AG09319 (cell line): ENCODE measurements at places on chromosomes 5 and 9.

DNA sequence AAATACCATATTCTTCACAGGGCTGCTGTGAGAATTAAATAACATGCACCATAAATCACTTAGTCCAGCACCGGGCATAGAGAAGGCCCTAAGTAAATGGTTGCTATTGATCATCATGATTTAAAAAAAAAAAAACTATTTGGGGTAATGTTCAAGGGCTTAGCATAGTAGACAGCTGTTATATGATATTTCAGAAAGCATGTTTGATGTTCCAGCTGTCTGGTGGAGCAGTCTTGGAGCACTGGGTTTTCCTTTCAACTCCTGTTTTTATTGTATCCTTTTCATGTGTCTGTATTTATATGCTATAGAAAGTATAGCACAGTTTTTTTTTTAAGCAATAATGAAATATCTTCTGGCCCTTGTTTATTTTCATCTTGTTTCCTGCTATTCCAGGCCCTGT lies 28.0 kb upstream of the TOMM5 start:
- no peak for DNase-seq

GRCh38 chr9:35656831-35657545 lies 831 bp downstream of the RMRP start:
- no peak for DNase-seq

GRCh38 chr9:135739271-135740220 lies 37.6 kb downstream of the KCNT1 start:
- no peak for DNase-seq

GRCh38 chr5:66529704-66530103 lies 66.5 kb upstream of the MAST4 start:
- no peak for DNase-seq

- DNase-seq, result no peak
Observed at GRCh38 chr5:175867587-175868347, 3.6 kb upstream of the CPLX2 start.

DNA sequence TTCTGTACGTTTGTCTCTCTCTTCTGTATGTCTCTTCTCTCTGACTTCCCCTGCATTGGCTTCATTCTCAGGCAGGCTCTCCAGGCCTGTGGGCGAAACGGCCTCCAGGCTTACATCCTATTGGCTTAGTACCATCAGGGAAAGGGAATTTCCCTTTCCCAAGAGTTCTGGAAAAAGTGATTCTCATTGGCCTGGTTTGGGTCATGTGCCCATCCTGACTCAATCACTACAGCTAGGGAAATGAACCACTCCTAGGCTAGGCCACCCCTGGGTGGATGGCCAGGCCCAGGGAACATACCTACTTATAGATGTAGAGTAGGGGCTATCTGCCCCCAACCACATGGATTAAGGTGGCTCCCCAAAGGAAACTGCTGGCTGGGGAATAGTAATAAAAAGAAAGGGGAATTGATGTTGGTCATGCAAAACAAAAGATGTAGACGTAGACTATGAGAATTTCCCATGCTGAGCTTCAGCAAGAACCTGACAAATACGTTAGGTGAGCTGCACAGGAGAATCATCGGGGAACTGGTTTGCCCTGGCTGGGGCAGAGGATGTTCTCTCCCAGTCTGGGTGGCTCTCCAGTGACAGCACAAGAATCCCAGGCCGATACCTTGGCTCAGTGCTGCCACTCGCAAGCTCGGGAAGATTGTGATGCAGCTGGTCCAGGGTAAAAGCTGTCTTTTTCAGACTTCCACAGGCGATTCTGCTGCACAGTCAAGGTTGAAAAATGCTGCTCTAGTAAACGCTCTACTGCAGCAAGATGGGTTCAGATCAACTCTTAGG lies 3.7 kb upstream of the EGR1 start:
- peak; percentile 43 for DNase-seq

- no peak for DNase-seq
Observed at GRCh38 chr5:122121479-122122465, 7.6 kb upstream of the ZNF474 start.

DNA sequence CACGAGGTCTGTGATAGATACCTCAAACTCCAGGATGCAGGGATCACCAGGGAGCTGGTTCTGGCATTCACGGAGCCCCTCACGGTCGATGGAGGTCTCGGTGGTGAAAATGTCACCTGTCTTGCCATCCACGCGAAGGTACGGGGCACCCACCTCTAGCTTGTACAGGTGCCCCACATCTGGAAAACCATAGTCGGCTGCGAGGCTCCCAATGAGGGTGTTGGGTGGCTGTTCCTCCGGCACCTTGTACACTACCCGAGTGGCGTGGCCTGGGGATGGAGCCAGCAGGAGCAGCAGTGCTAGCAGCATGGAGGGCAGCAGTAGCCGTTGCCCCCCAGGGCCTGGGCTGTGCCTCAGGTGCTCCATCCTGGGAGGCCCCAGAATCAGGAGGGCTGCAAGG lies 9.2 kb downstream of the PCDH1 start:
- DNase-seq, result no peak

DNA sequence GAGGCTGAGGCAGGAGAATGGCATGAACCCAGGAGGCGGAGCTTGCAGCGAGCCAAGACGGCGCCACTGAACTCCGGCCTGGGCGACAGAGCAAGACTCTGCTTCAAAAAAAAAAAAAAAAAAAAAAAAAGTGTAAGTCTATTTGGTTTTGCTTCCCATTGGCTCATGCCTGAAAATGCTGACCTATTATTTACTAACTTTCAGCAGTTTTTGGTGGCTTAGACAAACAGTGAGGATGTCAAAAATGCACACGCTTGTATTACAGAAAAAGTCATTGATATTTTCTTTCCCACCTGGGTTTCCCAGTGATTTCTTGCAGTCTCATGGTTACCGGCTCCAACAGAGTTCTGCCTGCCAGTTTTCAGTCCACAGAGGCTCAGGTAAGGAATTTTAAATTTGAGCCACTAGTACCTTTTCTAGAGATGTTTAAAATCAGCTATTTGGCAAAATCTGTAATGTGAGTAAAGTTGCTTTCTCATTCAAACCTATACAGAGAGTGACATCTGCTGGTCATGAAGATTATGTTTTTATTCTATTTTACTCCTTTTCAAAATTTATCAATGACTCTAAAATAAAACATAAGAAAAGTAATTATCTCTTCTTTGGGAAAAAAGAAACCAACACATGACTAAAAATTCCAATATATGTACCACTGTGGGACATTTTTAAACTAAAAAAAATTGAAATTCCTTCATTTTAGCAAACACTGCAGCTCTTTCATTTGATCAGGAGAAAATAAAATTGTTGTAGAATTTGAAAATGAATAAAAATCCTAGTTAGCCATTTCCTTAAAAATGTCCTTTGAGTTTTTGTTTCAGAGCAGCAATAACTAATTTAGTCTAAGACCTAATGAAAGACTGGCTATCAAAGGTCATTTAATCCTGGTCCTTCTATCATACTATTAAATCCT lies 8.8 kb downstream of the FAM200C start:
- DNase-seq, result no peak

DNA sequence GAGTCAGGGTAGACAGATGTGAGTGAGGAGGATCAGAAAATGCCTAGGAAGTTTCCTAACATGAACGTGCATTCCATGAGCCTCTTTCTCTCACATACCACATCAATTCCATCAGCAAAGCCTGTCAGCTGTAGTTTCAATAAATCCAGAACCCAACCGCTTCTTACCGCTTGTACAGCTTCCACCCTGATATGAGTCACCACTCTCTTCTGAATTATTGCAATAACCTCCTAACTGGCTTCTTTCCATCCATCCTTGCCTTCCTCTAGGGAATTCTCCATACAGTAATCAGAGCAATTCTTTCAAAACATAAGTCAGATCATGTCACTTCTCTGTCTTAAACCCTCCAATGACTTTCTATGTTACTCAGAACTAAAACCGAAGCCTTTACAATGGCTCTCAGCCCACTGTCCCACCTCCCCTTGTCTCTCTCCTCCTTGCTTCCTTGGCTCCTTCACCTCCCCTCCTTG lies 8.1 kb upstream of the RAD23B start:
- DNase-seq, result peak; percentile 95

DNA sequence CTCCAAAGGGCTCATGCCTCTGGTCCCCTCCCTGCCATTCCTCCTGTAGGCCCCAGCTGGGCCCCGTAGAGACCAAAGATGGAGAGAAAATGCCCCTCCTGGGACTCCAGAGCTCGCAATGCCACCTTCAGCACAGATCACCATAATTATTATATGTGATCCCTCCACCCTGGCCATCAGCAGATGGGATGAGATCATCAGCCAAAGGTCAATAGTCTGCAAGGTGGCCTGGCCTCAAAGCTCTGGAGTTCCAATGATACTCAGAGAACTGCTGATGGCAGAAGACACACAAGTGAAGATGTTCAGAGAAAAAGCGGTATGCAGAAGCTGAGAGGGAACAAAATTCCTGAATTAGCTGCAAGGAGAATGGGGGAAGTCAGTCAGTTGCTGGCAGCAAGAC lies 5.0 kb downstream of the RPP25L start:
- DNase-seq, result no peak

- no peak for DNase-seq
Observed at GRCh38 chr9:24961762-24962161, 416.1 kb upstream of the IZUMO3 start.

DNA sequence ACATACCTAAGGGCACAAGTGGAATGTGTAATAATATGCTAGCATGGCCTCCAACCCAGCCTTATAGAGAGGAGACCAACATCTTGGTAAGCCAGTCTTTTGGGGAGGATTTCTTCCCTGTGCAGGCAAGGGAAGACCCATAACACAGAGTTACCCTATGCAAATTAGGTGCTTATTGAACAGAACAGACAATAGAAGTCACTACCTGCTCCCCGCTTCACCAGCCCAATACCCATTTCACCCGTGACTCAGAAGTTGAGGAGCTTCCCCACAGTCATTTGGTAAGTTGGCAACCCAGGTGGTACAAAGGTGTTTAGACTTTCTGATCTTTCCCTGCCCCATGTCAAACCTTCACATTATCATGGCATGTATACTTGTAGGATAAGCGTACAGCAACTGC lies 44.6 kb downstream of the AOPEP start:
- DNase-seq, result no peak

DNA sequence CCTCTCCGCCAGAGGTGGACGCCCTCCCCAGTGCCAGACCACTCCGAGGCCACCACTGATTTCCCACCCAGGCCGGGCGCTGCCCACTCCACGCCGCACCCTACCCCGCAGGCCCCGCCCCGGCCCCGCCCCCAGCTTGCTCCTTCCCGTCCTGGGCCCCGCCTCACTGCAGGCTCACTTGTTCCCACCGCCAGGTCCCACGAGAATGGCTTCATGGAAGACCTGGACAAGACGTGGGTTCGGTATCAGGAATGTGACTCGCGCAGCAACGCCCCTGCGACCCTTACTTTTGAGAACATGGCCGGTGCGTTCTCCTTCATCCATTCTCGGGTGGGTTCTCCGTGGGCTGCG lies 6.5 kb downstream of the LRRC26 start:
- no peak for DNase-seq

GRCh38 chr9:37033682-37034304 lies at the start of gene PAX5:
Gene PAX5 (minus strand): TSS chr9:37034268. CDS start chr9:37034031, 237 bp downstream.
- no peak for DNase-seq

GRCh38 chr5:34608859-34609648 lies 47.1 kb upstream of the RAI14 start:
- DNase-seq, result peak; percentile 60

DNA sequence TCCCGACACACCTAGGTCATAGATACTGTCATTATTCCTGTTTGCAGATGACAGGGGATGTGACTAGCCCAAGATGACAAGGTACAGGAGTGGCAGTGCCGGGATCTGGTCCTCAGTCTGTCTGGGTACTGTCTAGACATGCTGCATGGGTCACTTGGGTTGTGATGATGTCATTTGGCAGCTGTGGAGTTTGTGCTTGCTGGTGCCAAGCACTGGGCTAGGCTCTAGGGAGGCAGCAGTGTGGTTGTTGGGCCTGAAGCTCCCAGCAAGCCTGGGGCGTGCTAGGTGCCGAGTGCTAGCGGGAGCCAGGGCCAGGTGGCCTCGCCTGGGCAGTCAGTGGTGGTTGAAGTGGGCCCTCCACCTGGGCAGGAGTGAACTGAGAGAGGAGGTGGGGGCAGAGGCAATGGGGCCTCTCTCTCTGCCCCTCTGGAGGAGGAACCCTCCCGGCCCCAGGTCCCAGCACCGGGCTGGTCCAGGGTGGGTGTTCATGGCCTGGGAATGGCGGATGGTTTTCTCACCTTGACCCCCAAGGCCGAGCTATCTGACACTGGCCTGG lies 8.8 kb upstream of the ASB6 start:
- DNase-seq, result no peak

DNA sequence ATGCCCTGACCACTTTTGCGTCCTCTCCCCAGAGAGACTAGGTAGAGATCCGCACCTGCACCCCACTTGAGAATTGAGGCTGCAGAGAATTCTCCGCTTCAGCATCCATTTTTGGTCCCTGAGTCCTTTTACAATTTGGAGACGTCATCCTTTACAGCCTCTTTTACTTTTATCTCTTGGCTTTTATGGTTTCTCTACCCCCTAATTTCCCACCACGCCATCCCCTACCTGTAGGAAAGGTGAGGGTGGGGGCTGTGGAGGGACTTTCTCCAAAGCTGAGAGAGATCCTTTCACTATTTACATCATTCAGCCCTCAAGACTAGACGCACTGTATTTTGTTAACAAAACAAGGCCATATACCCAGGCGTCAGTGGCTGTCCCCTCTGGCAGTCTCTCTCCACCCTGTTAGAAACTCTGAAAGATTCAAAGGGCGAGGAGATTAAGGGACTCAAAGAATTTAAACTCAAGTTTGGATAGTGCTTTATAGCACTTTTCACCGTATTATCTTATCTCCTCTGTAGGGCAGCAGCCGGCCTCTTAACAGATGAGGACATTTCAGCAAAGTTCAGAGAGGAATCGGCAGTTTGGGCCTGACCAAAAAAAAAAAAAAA lies 1.7 kb downstream of the MSX2 start:
- DNase-seq, result no peak

DNA sequence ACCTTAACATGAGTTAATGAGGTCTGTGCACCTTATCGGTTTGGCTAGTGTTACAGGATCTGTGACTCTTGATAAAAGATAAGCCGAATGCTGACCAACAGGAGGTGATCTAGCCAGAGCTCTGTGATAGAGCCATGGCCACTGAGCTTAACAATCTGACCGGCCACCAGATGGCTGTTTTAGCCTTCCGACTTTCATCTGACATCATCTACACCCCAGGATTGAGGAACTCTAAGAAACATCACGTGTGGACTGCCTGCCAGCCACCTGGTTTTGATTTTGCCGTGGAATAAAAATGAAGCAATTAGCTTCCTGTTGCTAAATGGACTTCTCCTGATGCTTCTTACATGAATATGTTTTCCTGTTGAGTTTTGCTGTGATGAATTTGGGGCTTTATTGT lies 281.3 kb downstream of the CEMIP2 start:
- peak; percentile 30 for DNase-seq

- peak; percentile 53 for DNase-seq
Observed at GRCh38 chr5:59133764-59134261, 550.9 kb downstream of the RAB3C start.

GRCh38 chr5:87899721-87900131 lies 368.9 kb downstream of the TMEM161B start:
- no peak for DNase-seq

- DNase-seq, result no peak
Observed at GRCh38 chr5:161546470-161547301, at the start of gene GABRB2. Gene GABRB2 (minus strand): TSS chr5:161546725. CDS start chr5:161546643, 82 bp downstream.

GRCh38 chr9:81150016-81150625 lies 539.2 kb downstream of the TLE1 start:
- no peak for DNase-seq
